Cardiac muscle cell (in vitro differentiated cells and primary cell): ENCODE measurements at places on chromosomes 4 and X. TPM values are rescaled to one million over a fixed set of nuclear protein-coding genes. Genes with fewer than 3 reads are reported as not detected.

PTPN13 gene
- 29.2 and 38.2 TPM in 2 replicates for total RNA-seq

CCKAR gene
- 0.89 and 1.5 TPM in 2 replicates for total RNA-seq

GPRIN3 gene
- 9.7 and 18.0 TPM in 2 replicates for total RNA-seq

MAB21L2 gene
- total RNA-seq = 0.54 and 0.81 TPM in 2 replicates

FGFR3 gene
- 44.3 and 47.3 TPM in 2 replicates for total RNA-seq

RAB40AL gene
- total RNA-seq = 0.48 and 0.99 TPM in 2 replicates

CPLX1 gene
- 0.92 and 1.8 TPM in 2 replicates for total RNA-seq

AVPR2 gene
- not detected in 2 replicates for total RNA-seq

ATP2B3 gene
- 0.14 and 0.21 TPM in 2 replicates for total RNA-seq

PABPC1L2A gene
- not detected in 2 replicates for total RNA-seq

SMIM43 gene
- total RNA-seq = not detected in 2 replicates

TEX11 gene
- total RNA-seq = 0.07 TPM in 1 of 2 replicates, not detected in the other

VCX3A gene
- 0.48 and 0.74 TPM in 2 replicates for total RNA-seq

- DNase-seq = no peak
These were observed 196.8 kb upstream of the RPS6KA3 start for GRCh38 chrX:20463296-20464075.

DNA sequence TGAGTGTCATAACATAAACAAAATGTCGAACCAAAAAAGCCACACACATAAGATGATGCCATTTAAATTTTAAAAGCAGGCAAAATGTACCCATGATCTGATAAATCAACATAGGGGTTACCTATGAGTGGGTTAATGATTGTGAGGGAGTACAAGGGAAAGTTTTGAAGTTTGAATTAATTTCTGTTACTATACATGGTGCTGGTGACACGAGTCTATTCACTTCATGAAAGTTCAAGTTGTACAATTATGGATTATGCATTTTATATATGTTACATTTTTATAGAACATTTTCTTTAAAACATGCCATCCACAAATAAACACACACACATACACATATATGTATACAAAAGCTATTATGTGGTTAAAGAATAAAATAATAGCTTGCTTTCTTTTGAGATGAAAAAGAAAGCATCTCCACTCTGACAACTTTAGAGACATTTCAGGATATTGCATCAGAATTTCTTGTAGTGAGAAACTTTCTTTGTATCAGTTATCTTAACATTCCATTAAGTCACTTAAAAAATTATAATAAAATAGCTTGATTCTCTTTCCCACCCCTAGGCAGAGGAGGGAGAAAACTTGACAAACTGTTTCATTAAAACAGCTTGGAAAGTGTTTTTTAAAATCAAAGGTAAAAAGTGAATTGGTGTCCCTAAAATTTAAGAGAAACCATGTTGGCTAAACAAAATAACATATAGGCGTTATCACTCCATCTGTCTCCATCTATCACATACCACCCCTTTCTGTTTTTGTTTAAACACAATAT, 891.8 kb upstream of the NDST4 start:
- DNase-seq = no peak

DNA sequence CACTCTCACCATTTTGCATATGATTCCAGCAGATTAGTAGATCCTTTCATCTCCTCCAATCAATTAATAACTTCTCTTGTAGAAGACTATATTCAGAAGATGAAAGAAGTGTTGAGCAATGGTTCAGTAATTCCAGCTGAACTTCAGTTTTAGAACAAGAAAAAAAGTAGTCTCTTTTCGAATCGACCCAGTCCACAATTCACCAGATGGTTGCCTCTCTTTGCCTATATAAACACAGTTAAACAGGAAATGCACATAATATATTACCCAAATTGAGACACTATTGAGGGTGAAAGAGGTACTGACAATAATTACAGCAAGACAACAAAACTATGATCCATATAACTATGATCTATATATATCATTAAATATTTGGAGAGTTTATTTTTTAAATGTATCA, 16.8 kb upstream of the FAM241A start:
- DNase-seq = no peak

- DNase-seq = no peak
These were observed 321.9 kb upstream of the GIMD1 start for GRCh38 chr4:106690487-106690886.

DNA sequence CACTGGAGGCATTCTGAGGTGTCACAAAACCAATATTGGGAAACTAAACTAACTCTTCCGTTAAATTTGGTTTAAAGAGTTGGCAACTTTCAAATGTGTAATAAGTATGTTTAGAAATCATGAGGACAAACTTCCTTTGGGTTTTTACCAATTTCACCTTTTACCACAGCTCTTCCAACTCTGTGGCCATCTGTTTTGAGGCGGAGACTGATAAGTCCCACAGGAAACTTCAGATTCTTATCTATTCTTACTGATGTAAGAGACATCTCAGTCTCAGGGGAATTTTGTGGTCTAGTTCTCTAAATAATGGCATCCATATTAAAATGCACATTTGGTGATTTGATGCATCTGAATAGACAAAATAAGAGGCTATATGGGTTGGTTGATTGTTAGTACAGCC, 229.2 kb upstream of the AFF2 start:
- no peak for DNase-seq

- DNase-seq = peak; percentile 52
These were observed 512 bp upstream of the TMEM131L start for GRCh38 chr4:153465615-153466080.

- DNase-seq = no peak
These were observed 283.7 kb upstream of the BOD1L1 start for GRCh38 chr4:13911256-13911655.

- peak; percentile 15 for DNase-seq
These were observed 210.9 kb downstream of the SLIT2 start for GRCh38 chr4:20462426-20463175.

DNA sequence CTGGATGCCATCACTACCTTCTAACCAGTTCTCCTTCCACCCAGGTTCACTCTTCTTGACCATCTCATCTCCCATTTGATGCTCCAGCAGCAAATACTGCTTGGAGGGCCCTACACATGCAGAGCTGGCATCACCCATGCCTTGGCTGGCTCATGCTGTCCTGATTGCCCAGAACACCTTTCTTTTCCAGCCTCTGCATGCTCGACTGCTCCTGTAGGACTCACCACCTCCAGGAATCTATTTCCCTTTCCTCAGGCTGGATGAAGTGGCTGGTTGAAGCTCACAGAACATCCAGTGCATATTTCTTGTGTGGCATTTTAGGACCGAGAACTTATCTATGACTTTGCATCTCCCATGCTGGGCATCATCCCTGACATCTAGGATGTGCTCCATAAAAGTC, 148.3 kb downstream of the CPEB2 start:
- DNase-seq = no peak

DNA sequence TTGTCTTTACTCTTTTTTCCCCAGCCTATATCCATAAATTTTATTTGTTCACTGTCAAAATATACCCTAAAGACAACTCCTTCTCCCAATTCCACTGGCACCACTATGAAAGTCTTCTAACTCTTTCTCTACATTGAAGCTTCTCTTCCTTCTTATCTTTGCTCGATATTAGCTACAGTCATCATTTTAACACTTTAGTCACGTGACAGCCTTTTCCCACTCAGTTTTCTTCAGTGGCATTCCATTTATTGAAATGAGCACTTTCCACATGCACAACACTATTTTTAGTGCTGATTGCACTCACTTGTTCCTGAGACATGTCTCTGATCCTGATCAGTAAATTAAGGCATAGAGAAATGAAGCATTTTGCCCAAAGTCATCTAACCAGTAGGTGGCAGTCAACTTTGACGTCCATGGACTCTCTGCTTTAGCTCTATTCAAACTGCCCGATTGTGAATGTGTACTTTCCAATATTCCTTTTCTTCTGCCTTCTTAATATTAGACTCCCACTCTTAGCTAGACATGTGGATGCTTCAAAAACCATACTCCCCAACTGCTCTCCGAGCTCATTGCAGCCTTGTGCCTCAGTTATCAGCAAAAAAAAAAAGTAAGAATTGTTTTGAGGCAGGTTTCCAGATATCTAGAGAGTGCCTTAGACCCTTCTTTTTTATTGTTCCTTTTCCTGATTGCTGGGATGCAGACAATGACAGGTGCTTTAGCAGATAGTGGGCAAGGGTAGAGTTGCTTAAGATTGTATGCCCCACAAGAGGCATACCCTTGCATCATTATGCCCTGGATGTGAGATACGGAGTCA, 394.4 kb upstream of the ADGRL3 start:
- DNase-seq = peak; percentile 51

- DNase-seq = no peak
These were observed 37.2 kb downstream of the CXCL8 start for GRCh38 chr4:73777612-73778011.

- no peak for DNase-seq
These were observed 8.0 kb downstream of the CCDC110 start for GRCh38 chr4:185463541-185463940.

DNA sequence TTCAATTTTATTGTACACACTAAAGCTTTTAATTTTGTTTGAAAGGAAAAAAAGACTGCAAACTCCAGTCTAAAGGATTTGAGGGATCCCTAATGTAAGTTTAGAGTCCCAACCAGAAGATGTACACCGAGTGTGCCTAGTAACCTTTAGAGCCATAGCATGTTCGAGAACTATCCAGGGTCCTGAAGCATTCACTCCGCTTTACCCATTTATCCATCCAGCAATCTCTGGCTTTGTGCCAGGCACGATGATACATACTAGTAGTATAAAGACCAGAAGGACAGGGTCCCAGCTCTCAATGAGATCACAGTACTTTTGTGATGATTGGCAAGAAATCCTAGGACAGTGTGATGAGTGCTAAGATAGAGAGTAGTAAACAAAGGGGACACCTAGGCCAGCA, 168.7 kb downstream of the STK32B start:
- DNase-seq = peak; percentile 2

- DNase-seq = no peak
These were observed 12.1 kb upstream of the SLAIN2 start for GRCh38 chr4:48329193-48329592.

DNA sequence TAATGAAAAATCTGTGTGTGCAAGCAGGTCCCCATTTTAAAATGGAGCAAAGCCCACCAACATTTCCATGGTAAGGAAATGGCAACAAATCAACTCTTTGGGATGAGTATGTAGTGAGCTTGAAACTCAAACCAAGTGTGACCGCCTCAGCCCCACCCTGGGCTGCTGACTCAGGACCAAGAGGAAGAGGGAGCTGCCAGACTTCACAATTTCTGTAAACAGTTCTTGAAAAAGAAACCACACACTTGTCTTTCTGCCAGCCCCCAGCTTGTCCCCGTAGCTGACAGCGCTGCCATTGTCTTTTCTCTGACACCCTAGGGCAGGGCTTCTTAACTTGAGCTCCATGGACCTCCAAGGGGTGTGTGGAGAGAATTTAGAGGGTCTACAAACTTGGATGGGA, 10.3 kb downstream of the RTL5 start:
- DNase-seq = no peak

DNA sequence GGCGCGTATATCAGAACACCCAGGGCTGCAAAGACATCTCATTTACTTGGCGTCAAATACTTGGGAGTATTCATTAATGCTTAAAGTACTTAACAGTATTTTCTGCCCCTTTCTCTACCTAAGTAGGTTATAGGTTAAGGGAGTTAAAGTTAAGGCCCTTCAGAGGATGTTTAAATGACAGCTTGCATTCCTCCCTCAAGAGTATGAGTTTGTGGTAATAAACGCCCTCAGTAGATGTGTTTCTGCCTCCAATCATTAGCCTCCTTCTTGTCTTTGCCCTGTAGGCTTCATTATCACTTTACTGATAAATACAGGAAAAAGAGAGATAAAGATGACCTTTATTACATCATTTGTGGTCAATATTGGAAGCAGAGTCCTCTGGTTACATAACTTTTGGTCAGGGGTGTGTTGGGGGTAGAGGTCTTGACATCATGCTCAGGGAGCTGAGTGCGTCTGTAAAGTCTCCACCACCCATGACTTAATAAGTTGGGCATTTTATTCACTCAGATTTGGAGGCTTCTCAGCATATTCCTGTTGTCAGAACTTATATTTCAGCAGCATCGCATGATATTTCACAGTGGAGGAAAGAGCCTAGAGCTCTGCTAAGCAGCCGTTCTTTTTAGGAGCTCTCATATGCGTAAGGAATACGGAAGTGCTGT, 145.9 kb downstream of the CPE start:
- peak; percentile 97 for DNase-seq

- peak; percentile 86 for DNase-seq
These were observed at the start of gene GASK1B for GRCh38 chr4:158172261-158173258. Gene GASK1B (minus strand): TSS chr4:158173025. CDS start chr4:158171375, 1,650 bp downstream.

DNA sequence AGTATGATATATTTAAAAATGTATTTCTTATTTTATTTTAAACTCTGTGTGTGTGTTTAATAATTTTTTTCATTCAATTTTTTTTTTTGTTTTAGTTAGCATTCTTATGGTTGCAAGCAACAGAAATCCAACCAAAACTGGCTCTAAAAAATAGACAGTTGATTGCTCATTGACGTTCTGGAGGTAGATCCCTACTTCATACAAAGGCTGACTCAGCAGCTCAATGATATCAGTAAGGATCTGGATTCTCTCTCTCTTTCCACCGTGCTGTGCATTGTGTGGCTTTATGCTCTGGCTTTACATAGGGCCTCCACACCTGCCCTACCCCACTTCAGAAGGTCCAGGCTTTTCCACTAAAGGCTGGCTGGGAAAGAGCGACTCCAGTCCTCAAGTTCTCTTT, 117.8 kb downstream of the UCHL1 start:
- no peak for DNase-seq

GRCh38 chr4:52694936-52695335, 35.8 kb upstream of the USP46 start:
- no peak for DNase-seq
